ENCODE measurements at places on chromosomes 2 and 18. TPM values are rescaled to one million over a fixed set of nuclear protein-coding genes. Genes with fewer than 3 reads are reported as not detected.
A peak's percentile ranks its signal among the peaks of the same experiment; 100 is the strongest.

GRCh38 chr2:27638709-27639108 lies 9.9 kb downstream of the GPN1 start:
- DNase-seq = no peak

DNA sequence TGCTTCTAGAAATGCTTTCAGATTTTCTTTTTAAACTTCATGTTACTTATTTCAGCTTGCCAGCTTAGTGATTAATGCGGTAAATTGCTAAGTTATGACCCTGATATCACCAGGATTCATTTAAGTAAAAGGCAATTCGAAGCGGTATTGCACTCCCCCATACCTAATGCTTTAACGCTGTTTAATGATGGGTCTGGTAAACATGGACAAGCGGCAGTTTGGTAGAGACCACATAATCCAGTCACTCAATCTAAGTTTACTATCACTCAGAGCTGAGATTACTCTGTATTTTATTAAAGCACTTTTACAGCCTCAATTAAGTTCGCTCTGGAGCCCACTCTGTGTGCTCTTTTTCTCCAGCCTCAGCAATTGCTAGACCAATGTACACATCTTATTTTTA lies 118.2 kb upstream of the SCN7A start:
- no peak for DNase-seq

Gene LOXHD1
- total RNA-seq = 0.15 TPM

DNA sequence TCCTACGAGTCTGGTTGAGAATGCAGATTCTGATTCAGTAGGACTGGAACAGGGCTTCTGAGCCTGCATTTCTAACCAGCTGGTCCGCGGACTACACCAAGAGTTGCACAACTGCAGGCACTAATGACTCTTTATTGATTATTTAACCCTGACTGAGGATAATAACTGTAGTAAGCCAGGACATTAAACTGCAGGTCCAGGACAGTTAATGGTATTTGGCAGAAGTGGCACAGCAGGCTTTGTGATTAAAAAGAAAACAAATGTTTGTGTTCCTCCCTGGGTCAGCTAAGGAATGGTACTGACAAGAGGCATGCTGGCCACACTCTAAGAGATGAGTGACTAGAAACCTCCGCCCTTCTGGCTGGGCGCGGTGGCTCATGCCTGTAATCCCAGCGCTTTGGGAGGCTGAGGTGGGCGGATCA lies 59.4 kb downstream of the ALPK2 start:
- DNase-seq = no peak

GRCh38 chr2:172996387-172996961 lies 79.2 kb upstream of the MAP3K20 start:
- no peak for DNase-seq

Gene PID1
- 51.2 TPM for total RNA-seq

- no peak for DNase-seq
These were observed 48.3 kb downstream of the ASB1 start for GRCh38 chr2:238475034-238475433.

- no peak for DNase-seq
These were observed 218.3 kb downstream of the HAUS1 start for GRCh38 chr18:46322411-46322891.

DNA sequence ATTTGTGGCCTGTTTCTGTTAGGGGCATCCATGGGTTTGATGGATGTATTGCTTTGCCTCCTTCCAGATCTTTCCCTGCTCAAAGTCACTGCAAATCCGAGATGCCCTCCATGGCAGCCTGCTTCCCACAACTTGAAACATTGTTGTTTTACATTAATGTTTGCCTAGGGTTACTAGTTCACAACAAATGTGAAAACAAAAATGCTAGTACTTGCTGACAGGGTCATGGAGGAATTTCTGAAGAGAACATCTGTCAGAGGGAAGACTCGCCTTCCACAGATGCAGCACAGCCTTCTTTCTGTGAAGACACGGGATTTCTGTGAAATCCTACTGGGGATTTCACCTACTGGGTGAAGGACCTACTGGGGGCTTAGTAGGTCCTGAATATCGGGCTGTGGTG lies 260.0 kb upstream of the FN1 start:
- no peak for DNase-seq

Gene MPHOSPH10
- 22.9 TPM for total RNA-seq

Gene IL36RN
- total RNA-seq = not detected

DNA sequence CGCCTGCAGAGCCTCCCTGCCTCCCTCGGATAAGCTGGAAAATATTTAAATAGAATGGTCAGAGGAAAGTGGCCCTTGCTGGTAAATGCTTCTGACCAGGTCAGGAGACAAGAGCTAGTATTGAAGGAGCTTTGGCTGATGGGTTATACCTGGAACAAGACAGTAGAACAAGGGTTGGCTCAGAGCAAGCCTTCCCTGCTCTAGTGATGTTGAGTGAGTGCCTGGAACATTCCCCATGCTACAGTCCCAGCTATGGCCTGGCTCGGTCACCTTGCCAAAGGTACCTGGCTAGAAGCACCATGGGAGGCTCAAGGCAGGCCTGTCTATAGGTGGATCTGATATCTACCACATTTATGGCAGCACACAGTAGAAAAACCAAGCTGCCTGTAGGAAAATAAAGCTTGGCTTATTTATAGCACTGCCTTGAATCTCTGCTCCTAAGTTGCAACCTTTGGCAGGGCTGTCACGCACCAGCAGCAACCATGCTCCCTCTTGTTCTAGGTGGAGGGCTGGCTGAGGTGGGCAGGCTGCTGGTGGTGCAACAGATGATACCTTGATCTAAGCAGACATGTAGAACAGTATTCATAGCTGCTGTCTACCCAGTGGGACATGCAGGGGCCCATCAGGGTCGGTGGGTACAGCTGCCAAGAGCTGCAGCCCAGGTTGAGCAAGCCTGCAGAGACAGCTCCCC lies 66.7 kb upstream of the BCL2L11 start:
- DNase-seq = no peak

Gene GAL3ST2
- total RNA-seq = 50.8 TPM

Gene EFR3B
- total RNA-seq = 2.5 TPM

DNA sequence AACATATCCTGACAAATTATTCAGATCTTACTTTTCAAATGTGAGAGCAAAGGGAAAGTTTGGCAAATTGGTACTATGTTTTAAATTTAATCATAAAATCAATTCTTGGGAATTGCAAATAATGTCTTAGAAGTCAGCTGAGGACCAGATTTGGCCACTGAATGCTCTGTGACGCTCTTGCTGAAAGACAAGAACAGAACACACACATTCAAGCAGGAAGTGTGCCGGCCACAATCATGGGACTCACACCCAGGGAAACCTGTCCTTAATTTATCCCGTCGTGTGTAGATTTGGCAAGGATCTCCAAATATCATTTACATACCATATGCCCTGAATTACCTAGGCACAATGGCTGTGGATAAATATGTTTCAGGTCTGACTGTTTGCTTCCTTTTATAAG lies 253.1 kb downstream of the TCF4 start:
- DNase-seq = no peak

GRCh38 chr2:104852090-104852666 lies 1.7 kb upstream of the POU3F3 start:
- DNase-seq = no peak

- peak; percentile 19 for DNase-seq
These were observed 200.7 kb downstream of the BCL11A start for GRCh38 chr2:60352491-60353405.

DNA sequence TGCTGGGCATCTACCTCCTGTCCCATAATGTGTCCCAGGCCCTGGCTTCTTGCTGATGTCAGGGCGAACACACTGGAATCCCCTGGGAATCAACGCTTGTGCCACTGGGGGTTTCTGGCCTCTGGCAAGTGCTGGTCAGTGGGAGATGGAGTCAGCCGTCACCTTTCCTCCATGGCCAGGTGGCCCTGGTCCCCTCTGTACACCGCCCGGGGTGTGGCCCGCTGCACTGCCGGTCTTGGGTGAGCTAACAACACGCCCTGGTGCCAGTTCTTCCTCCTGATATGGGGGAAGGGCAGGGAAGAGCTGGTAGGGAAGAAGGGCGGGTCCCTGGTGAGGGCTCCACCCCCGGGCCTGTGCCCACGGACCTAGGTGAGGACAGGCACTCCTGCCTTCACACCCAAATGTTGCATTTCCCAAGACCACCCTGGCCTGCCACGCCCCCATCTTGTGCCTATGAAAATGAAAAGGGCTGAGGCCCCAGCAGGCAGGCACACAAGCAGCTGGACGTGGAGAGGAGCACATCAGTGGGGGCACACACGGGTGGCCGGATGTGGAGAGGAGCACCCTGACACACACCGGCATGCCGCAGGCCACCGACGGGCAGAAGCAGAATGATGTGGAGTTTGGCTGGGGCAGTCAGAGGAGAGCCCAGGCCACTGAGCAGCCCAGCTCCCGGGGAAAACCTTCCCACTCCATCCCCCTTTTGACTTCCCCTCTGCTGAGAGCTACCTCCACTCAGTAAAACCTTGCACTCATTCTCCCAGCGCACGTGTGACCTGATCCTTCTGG lies 140.5 kb downstream of the ASB1 start:
- peak; percentile 76 for DNase-seq

DNA sequence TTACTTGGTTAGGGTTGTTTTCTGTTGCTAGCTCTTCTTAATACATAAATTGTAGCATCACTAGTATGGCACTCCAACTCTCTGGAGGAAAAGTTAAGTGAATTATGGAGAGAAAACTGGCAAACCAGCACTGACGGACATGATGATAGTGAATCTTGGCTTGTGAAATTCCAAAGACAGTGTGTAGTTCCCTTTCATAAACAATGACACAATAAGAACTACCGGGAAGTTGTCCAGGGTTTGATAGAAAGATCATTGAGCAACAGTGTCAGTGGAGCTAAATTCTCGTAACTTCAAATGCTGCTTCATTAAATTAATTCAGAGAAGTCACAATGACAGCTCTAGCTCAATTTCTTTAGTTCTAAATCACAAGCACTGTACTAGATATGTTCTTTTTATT lies 66.5 kb downstream of the RIT2 start:
- DNase-seq = no peak

GRCh38 chr2:63283273-63283672 lies 232.6 kb downstream of the OTX1 start:
- DNase-seq = no peak

GRCh38 chr2:168801961-168802858 lies at the start of gene NOSTRIN:
TSS of gene NOSTRIN (plus strand) at chr2:168802637. CDS start at chr2:168802647, 10 bp downstream.
- DNase-seq = peak; percentile 89

Gene STAT4
- total RNA-seq = 2.3 TPM

Gene RAD51AP2
- not detected for total RNA-seq

- no peak for DNase-seq
These were observed 971 bp downstream of the ZNF385B start for GRCh38 chr2:179860255-179861026.

GRCh38 chr2:230824406-230824978 lies 40.2 kb upstream of the ITM2C start:
- no peak for DNase-seq

Gene HRH4
- 0.11 TPM for total RNA-seq

DNA sequence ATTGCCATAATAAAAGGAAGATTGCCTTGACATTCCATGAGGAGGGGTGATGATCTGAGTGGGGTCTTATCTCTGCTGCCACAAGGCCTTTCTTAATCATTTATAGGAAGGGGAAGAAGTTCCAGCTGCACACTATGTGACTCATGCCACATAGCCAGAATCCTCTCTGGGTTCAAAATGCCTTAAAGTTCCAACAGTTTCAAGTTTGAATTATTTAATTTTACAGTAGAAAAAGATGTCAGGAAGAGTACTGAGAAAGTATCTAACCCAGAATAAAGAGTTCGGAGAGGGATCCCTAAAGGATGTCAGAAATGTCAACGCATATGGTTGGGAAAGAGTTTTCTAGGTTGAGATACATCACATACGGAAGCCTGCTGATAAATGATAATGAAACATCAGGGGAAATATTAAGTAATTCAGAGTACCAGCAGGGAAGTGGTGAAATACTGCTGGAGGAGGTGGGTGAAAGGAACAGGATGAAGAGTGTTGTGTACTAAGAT lies 999.9 kb downstream of the TSN start:
- no peak for DNase-seq

- no peak for DNase-seq
These were observed 215.3 kb upstream of the SESTD1 start for GRCh38 chr2:179479947-179480346.

DNA sequence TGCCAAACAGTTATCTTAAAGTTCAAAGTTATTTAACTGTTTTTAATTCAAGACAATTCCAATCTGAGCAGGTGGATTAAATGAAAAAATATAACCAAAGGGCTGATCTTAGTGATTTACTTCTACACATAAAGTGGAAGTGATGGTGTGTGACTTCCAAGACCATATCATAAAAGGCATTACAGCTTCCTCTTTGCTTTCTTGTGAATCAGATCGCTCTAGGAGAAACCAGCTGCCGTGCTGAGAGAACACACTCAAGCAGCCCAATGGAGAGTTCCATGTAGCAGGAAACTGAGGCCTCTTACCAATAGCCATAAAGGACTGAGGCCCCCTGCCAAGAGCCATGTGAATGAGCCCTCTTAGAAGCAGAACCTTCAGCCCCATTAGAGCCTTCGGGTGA lies 197.4 kb downstream of the NBAS start:
- no peak for DNase-seq

Gene UGT1A6
- total RNA-seq = 6.4 TPM

- no peak for DNase-seq
These were observed 116.6 kb downstream of the LAMA3 start for GRCh38 chr18:23805898-23806297.

DNA sequence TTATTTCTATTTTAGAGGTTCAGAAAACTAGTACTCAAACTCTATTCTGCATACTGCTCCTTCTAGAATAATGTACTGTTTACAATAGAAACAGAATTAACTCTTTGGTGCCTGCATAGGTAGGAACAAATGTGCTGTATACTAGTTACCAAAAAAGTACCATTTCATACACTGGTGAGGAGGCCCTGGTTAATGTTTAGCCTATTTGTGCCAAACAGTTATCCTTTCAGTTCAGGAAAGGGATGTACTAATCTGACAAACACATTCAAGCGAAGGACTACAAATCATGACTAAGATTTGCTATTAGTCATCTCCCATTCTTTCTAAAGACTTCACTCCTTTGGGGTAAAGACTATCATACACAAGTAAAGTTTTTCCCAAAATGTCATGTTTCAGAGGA lies 47.4 kb downstream of the EXOC6B start:
- no peak for DNase-seq

Gene ILKAP
- total RNA-seq = 32.7 TPM

Gene MAB21L4
- 4.5 TPM for total RNA-seq

DNA sequence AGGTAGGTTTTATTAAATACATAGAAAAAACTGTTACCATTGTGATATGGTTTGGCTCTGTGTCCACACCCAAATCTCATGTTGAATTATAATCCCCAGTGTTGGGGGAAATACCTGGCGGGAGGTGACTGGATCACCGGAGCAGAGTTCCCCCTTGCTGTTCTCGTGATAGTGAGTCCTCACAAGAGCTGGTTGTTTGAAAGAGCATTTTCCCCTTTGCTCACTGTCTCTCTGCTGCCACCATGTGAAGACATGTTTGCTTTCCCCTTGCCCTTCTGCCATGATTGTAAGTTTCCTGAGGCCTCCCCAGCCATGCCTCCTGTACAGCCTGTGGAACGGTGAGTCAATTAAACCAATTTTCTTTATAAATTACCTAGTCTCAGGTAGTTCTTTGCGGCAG lies 352.7 kb upstream of the SLC39A10 start:
- DNase-seq = no peak
